Islet precursor cell (in vitro differentiated cells): ENCODE measurements at places on chromosomes 11 and 22.
A peak's percentile ranks its signal among the peaks of the same experiment; 100 is the strongest.

GRCh38 chr11:34274712-34275398 lies 83.0 kb downstream of the ABTB2 start:
- peak; percentile 99 for DNase-seq

- DNase-seq: peak; percentile 51
These were observed 14.6 kb downstream of the MRGPRF start for GRCh38 chr11:68998390-68998911.

- DNase-seq: no peak
These were observed 26.9 kb upstream of the PGM2L1 start for GRCh38 chr11:74425100-74425499.

DNA sequence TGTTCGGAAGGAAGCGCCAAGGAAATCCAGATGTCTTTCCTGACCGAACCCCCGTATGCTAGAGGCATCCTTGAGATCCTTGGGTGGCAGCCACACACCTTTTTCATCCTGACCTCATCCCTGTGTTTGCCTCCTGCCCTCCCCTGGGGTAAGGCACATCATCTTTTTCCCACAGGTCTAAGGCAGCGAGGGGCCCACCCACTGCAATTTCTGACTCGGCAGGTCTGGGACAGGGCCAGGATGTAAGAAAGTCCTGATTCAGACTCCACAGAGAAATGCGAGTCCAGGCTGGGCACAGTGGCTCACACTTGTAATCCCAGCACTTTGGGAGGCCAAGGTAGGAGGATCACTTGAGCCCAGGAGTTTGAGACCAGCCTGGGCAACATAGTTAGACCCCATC lies 10.5 kb downstream of the ZMAT5 start:
- no peak for DNase-seq

DNA sequence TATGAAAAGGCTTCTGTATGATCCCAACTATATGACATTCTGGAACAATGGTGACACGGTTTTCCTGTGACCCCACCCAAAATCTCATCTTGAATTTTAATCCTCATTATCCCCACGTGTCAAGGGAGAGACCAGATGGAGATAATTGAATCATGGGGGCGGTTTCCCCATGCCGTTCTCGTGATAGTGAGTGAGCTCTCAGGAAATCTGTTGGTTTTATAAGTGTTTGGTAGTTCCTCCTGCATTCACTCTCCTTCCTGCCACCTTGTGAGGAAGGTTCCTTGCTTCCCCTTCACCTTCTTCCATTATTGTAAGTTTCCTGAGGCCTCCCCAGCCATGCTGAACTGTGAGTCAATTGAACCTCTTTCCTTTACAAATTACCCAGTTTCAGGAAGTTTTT lies 53.1 kb upstream of the TSPAN18 start:
- no peak for DNase-seq

DNA sequence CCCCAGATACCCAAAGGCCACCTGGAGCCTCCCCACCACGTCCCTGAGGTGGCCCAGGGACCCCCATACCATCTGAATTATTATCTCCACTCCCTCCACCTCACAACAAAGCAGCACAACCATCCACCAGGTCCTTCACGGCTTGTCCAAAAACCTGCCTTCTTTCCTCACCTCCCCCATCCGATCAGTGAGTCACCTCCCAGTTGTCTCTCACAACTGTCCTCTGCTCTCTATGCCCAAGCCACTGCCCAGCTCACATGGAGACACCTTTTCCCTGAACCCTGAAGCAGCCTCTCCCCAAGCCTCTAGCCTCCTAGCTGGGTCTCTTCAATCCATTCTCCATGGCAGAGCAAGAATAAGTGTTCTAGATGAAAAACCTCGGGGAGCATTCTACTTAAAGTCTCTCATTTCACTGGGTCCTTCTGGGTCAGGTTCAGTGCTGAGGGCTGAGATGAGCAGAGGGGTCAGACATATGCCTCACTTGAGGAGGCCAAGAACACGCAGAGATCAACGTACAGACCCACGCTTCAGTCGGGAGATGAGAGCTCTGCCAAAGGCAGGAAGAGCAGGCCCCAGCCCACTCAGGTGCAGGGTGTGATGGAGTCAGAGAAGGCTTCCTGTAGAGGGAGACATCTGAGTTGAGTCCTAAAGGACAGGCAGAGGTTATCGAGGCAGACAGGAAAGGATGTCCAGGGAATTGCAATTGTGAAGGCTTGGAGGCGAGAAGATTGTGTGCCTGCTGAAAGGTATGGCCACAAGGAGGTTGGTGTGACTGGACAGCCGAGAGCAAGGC lies 74.7 kb downstream of the PDE2A start:
- DNase-seq: no peak

DNA sequence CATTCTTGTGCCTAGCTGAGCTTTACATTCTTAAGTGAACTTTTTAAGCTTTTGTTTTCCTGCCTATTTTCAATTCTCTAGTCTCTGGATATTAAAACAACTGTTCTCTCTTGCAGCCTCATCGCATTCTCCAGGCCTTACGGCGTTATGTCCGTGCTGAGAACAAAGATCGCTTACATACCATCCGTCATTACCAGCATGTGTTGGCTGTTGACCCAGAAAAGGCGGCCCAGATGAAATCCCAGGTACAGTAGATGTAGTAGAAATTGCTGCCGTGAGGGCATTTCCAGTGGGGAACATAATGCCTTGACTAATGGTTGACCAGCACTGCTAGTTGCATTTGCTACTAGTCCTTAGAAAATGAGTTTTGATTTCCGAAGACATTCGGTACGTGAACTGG lies 29.7 kb upstream of the ST14 start:
- no peak for DNase-seq

- DNase-seq: no peak
These were observed 34.9 kb downstream of the JRKL start for GRCh38 chr11:96424693-96425092.

- peak; percentile 97 for DNase-seq
These were observed 114.0 kb downstream of the ABTB2 start for GRCh38 chr11:34243600-34244464.

DNA sequence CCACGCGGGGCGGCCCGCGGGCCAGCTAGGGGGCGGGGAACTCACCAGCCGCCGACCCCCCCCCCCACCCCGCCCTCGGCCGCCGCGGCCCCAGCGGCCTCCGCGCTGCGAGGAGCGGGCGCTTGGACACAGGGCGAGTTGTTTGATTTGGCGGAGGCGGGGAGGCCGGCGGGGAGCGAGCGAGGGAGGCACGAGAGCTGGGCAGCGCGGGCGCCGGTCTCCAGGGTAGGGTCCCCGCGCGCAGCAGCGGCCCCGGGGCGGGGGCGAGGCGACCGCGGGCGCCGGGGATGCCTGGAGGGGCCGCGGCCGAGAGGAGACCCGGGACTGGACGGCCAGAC lies 64.4 kb downstream of the NAV2 start:
- peak; percentile 63 for DNase-seq

DNA sequence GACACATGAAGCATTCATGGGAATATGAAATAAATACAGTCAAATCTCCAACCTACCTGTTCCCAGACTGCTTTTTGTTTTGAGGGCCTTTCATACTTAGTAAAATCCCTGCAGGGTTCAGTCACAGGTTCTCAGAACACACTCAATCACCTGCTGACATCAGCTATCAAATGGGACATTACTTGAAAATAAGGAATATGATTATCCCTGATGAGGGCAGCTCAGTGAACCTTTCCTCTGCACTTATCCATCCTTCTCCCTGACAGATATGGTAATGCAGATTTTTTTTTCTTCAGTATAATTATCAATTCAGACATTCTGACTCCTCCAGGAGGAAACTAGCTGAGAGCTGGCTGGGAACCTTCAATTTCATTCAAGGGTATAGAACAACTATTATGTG lies 1127.4 kb upstream of the CCDC90B start:
- no peak for DNase-seq

GRCh38 chr22:26464312-26464711 lies 19.3 kb downstream of the HPS4 start:
- peak; percentile 87 for DNase-seq

DNA sequence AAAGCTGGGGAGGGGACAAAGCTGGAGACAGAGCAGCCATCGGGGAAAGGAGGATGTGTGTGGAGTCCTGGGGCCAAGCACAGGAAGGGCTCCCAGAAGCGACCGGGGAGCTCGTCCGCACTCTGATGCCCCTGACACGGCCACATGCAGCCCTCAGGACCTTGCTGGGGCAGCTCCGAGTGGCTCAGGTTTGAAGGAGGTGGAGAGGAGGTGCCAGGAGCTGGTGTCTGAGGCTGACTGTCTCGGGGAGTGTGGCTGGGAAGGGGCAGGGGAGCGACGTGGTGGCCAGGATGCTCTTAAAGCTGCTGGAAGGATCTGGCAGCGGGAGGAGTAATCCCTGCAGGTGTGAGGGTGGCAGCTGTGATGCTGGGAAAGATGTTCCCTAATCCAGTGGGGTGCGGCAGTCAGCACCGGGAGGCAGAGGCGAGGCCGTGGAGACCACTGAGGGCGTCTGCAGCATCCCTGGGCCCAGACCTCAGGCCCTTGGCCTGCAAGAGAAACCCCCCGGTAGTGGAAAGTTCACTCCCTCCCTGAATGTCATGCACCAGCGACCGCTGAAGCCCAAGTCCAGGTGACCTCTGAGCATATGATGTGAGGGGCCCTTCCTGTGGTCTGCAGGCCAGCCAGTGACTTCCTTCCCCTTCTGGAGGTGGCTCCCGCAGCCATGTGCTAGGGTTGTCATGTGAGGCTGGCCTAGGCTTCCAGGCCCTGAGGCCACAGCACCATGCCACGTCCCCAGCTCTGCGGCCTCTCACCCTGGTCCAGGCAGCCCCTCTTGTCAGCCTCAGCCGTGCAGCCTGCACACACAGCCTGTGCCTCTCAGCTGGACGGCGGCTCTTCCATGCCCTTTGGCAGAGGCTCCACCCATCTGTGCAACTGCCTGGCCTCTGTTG lies 17.2 kb upstream of the CTSD start:
- DNase-seq: peak; percentile 51

DNA sequence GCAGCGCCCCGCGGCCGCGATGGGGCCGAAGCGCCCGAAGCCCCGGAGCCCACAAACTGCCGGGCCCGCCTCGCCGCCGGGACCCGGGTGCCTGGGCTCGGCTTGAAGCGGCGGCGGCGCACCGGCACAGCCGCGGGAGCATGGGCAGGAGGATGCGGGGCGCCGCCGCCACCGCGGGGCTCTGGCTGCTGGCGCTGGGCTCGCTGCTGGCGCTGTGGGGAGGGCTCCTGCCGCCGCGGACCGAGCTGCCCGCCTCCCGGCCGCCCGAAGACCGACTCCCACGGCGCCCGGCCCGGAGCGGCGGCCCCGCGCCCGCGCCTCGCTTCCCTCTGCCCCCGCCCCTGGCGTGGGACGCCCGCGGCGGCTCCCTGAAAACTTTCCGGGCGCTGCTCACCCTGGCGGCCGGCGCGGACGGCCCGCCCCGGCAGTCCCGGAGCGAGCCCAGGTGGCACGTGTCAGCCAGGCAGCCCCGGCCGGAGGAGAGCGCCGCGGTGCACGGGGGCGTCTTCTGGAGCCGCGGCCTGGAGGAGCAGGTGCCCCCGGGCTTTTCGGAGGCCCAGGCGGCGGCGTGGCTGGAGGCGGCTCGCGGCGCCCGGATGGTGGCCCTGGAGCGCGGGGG lies 346 bp downstream of the FJX1 start:
- peak; percentile 78 for DNase-seq

GRCh38 chr11:79330651-79331050 lies 110.2 kb downstream of the TENM4 start:
- no peak for DNase-seq

DNA sequence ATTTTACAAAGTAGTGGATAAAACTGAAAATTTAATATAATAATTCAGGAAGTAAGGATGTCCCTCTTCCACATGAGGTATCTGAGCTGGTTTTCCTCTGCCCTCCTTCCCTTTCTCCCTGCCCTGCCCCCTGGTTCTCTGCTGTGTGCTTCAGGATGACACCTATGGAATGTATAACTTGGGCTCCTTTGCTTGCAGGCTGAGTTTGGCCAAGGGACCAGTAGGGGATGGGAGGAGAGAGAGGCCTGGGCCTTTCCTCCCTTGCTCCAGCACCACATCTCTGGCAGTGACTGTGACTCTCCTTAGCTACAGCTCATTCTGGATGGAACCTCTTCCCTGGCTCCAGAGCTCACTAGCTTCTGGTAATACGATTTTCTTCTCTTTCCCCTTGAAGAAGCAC lies 10.1 kb downstream of the IRAG1 start:
- DNase-seq: peak; percentile 39

GRCh38 chr11:117613521-117613920 lies 183.5 kb downstream of the DSCAML1 start:
- DNase-seq: peak; percentile 61

DNA sequence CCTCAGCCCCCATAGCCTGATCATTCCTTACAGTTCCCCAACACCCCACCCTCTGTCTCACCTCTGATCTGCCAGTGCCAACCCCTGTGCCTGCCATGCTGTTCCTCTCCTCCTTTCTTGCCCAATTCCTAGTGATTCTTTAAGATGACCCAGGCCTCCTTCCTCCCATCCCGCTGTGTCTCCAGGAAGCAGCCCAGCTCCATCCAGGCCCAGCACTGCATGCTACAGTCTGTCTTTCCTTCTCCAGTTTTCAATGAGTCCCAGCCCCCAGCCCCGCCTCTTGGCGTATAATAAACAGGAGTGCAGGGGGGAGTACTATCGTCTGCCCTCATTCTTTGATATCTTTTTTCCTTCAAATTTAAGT lies 12.3 kb downstream of the LTBP3 start:
- DNase-seq: no peak

DNA sequence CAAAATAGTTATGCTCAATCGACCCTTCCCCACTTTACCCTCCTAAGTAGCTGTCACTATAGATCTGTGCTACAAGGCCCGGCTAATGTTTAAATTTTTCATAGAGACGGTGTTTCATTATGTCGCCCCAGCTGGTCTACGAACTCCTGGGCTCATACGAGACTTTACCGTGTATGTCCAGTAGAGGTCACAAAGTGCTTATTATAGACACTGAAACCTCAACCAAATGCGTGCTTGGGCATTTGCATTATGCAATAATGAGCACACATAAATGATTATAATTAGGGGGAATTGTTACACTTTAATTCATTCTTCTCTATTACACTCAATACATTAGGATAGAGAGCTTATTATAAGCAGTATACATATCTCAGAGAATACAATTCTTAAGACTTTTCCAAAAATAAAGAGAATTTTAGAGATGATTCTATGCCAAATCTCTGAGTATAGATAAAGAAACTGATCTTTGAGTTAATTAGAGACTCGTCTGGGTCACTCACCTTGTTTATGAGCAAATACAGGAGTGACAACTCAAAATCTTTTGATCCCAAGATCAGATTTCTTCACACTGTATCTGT lies 12.5 kb upstream of the MRPL16 start:
- DNase-seq: peak; percentile 58

- no peak for DNase-seq
These were observed 204.2 kb downstream of the AASDHPPT start for GRCh38 chr11:106281455-106282173.

DNA sequence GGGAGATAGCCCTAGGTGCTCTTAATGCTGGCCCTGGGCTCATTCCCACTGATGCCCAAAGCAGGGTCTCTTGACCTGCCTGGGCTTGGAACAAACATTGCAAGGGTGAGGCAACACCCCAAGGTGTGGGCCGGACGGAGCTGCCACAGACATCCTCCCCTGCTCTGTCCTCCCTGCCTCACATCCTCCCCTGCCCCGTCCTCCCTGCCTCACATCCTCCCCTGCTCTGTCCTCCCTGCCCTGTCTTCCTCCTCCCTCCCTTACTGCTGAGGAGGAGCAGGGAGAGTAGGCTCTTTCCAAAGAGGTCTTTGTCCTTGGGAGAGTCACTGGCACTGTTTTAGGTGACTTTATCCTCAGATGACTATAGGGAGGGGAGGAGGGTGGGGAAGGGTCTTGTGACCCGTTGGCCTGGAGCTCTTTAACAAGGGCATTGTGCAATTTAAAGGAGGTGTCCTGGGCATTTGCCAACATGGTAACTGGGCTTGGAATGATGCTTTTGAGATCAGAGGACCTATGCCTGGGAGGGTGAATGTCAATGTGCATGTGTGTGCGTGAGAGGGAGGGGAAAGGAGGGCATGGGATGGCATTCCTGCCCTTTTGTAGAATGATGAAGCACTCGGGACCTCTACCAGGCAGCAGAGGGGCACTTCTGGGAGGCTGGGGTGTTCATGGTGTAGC lies 700 bp downstream of the FAM180B start:
- DNase-seq: no peak
